ENCODE measurements at places on chromosomes 2 and 18.

DNA sequence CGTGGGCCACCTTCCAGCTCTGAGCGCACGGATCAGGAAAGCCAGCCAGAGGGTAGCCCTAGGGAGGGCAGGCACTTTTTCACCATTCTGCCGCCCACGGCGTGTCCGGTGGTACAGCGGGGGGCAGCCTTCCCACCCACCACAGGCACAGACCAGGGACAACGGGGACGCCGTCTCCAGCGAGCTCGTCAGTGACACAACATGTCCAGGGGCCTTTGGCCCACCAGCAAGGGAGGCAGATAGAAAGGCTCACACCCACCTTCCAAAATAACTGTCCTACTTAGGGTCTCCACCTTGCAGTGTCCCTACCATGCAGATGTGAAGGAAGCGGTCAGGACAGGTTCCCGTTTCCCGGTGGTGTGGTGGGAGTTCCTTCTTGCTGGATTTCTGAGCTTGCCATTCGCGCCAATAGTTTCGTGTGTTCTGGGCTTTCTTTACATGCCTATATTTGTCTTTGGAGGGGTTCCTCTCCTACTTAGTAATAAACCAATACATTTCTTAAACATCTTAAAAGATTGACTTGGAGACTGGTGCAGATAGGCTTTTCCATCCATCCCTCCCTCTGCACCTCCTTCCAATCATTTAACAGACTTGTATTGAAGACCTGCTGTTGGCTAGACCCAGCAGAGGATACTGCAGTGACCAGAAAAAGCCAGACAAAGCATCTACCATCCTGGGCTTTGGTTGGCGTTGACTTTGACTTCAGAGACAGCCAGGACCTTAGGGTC, 872 bp downstream of the ASB1 start:
- no peak for DNase-seq

DNA sequence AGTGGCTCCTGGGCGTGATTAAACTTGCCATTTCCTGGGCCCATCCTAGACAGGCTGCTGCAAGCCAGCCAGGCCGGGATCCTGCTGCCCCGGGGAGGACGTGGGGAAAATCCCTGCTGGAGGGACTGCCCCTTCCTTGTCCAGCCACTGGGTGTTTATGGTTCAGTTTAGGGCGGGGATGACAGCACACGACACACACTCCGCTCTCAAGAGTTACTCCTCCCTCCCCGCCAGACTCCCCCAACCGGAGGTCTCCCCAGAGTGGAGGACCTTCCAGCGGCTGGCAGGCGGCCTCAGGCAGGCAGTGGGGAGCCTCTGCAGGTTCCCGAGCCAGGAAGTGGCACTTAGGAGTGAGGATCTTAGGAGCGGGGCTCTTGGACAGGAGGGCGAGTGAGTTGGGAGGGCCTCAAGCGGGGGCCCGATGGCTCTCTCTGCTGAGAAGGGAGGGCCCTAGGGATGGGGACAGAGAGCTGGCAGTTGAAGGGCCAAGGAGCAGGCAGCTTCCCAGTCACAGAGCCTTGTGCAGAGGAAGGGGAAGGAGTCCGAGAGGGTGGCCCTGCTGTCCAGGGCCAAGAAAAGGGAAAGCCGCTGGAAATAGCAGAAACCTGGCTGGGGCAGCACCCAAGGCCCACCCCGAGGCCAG, 5.7 kb upstream of the GPR35 start:
- DNase-seq: no peak

DNA sequence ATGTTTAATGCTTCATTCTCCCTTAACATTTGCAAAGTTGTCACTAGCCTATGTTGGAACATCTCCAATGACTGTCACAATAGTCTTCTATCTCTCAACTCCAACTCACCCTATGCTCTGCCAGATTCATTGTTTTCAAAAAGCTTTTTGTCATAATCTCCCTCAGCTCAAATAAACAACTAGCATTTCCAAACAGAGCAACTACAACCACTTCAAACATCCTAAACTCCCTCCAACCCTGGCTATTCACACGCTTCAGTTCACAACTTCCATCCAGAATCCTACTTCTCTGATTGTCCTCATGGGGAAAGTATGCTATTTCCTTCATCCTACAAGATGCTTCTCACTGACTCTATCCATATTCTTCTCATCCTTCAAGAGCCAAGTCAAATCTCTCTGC, 139.2 kb upstream of the VRK2 start:
- no peak for DNase-seq

DNA sequence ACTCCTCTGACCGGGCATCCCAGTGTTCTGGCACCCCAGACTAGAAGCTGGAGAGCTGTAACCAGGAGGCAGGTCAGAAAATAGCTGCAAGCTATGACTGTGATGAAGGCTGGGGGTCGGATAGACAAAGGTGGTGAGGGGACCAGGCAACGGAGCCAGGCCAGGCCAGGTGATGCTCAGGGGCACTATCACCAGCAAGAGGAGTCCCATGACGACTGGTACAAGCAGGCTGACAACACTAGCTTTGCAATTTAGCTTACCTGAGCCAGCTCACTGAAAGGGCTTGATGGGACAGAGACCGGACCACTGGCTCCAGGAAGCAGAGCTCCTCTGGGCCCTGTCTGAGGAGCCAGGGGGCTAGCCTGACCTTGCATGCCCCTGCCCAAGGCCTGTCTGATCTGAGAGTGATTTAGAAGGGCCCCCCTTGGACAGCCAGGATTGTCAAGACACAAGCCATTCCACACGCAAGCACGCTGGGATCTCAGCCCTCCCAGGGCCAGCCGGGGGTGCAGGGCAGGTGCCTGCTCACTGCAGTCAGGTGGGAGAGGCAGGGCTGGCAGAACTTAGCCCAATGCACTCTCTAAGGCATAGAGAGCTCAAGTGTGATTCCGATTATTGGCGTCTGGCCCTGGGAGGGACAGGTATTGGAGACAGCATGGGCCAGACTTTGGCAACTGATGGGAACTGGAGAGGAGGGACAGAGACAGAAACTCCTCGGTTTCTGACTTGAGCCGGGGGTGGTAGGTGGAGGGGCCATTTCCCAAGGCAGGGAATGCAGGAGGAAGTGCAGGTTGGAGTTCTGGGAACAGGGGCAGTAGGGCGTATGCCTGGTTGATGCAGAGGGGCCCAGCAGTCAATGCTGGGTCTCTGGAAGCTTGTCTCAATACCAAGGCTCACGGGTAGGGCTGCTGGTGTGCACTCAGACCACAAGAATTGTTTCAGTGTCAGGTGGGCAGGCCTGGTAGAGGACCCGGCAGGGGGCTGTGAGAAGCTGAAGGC, 47.7 kb downstream of the MYO7B start:
- DNase-seq: no peak

- no peak for DNase-seq
Measured at GRCh38 chr18:75779450-75779849, 351.9 kb upstream of the SMIM21 start.

- DNase-seq: no peak
Measured at GRCh38 chr2:47265751-47266231, 110.7 kb upstream of the STPG4 start.

- no peak for DNase-seq
Measured at GRCh38 chr2:150178591-150178990, 308.9 kb downstream of the RND3 start.

DNA sequence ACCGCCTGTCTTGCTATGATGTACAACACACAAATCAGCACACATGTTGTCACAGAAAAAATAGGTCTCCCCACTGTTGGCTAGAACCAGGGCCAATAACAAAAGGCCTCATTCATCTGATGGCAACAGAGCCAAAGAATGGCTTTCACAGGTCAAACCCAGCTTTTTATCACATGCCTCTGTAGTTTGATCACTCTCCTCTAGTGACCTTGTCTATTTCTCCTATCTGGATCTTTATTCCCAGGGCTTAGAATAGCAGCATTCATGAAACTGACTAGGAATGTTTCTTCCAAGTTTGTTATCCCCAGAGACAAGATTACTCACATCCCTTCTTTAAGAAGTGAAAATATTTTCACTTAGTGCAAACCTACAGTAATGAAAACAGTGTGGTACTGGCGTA, 285.8 kb upstream of the GYPC start:
- DNase-seq: no peak

GRCh38 chr2:181077128-181077709, 96.8 kb downstream of the UBE2E3 start:
- no peak for DNase-seq

- no peak for DNase-seq
Measured at GRCh38 chr2:207304761-207305160, 139.0 kb upstream of the KLF7 start.

DNA sequence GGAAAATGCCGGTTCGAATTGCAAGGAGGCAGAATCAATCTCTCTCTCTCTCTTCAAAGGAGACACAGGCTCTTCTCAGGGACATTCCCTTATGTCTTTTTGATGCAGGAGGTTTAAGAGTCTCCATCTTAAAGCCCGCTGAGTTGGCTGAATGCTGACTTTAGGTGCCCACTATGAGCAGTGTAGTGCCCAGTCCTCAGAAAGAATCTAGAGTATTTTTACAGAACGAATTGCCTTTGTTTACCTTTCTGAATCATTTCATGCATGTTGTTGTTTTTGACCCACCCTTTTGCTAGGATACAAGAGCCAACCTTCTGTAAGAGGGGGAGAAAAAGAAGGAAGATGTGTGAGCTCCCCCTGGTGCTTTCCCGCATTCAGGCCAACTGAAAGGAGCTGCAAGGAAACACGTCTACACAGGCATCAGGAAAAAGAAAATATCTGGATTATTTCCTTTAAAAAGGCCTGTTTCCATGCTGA, 193.5 kb upstream of the TCF4 start:
- no peak for DNase-seq

- DNase-seq: no peak
Measured at GRCh38 chr2:223619486-223620129, 17.4 kb upstream of the SCG2 start.

- DNase-seq: peak; percentile 26
Measured at GRCh38 chr2:12718015-12718671, 1.4 kb downstream of the TRIB2 start.

GRCh38 chr18:2903006-2903405, 56.2 kb downstream of the EMILIN2 start:
- DNase-seq: no peak

DNA sequence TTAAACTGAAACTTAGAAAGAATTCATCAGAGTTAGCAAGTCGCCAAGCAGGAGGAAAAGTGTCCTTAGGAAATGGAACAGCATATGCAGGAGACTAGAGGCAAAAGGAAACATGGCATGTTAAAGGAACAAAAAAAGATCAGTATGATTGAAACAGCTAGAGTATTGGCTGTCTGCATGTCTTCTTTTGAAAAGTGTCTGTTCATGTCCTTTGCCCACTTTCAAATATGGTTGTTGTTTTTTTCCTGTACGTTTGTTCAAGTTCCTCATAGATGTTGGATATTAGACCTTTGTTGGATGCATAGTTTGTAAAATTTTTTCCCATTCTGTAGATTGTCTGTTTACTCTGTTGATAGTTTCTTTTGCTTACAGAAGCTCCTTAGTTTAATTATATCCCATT, 161.6 kb downstream of the NR4A2 start:
- no peak for DNase-seq

GRCh38 chr2:197453914-197454398, 604 bp downstream of the COQ10B start:
- DNase-seq: no peak

DNA sequence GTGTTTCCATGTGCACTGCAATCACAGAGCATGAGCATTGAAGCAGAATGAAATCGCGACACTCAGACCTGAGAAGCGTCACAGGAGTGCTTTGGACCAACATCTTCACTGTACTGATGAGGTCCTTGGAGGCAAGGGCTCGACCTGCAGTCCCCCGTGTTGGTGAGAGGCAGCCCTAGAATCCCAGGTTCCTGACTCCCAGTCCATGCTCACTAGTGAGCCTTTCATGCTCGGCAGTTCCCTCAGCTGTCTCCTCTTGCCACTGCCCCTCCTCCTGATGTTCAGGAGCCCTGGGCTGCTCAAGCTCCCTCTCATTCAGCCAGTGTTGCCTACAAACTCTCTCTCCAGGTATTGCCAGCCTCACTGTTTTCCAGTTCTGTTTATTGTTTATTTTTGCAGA, 291.4 kb downstream of the DYSF start:
- no peak for DNase-seq

DNA sequence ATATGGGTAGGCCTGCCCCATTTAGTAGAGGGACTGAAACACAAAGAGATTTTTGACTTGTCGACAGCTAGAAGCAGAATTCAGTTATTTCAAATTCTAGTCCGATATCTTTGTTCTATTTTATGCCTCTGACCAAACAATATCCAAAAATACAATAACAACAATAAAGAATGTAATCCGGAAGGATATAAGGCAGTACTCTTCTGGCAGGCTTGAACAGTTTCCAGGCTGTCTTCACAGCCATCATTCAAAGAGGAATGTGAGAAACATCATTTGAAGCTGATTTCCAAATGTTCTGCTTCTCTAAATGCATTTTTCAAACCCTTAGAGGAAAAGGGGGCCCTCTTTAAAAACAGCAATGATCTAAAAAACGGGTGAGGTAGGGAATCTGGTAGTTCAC, 36.7 kb upstream of the SPTBN1 start:
- no peak for DNase-seq

GRCh38 chr2:20781656-20782265, 41.1 kb downstream of the LDAH start:
- no peak for DNase-seq

DNA sequence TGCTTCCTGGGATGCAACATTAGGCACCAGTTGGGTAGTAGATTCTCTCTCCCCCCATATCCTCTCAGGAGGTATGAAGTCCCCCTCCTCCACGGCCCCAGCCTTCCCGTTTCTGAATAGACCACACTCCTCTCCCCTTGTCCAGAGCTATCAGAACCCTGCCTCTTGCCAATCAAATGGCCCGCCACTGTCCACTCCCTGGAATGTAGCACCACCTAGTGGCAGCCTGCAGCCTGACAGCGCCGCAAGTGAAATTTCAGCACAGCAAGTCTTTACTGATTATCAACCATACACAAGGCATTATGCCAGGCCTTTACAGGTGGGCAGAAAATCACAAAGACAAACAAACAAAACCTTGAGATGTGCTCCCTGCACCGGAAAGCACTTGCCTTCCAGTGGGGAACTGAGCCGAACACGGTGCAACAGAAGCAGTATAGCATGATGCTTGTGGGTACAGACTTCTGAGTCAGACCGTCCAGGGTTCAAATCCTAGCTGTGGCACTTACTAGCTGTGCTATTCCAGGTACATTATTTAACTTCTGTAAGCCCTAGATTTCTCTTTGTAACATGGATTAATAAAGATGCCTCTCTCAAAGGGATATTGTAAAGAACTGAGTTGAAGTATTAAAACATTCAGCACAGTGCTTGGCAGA, 174.0 kb downstream of the SMAD2 start:
- no peak for DNase-seq

DNA sequence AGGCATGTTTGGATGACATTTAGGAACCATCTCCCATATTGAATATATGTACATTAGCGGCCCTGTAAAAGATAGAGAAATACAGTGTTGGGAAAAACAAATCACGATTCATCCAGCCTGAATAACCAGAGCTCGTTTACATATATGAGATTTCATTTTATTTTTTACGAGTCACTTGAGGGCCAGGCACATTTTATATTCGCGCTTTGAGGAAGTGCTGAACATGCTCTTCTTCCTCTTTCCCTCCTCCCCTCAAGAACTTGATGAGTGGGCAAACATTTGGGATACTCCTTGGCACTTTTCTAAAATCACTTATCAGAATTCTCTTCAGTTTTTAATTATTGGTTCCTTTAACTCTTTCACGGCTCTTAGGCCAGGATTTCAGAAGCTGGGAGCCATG, 268.0 kb upstream of the TANK start:
- no peak for DNase-seq

All from stimulated activated CD4-positive, alpha-beta T cell treated with anti-CD3 and anti-CD28 coated beads, TNF-alpha, amount 100 ng/mL, for 1 hour (primary cell).